ENCODE measurements at places on chromosomes 11 and 22.

GRCh38 chr11:27239305-27239942 is 123.6 kb downstream of the CCDC34 start:
- no peak for DNase-seq

- no peak for DNase-seq
Measured at GRCh38 chr22:44438481-44439131, 59.4 kb downstream of the RTL6 start.

GRCh38 chr11:88345949-88346348 is 8.4 kb upstream of the CTSC start:
- no peak for DNase-seq

DNA sequence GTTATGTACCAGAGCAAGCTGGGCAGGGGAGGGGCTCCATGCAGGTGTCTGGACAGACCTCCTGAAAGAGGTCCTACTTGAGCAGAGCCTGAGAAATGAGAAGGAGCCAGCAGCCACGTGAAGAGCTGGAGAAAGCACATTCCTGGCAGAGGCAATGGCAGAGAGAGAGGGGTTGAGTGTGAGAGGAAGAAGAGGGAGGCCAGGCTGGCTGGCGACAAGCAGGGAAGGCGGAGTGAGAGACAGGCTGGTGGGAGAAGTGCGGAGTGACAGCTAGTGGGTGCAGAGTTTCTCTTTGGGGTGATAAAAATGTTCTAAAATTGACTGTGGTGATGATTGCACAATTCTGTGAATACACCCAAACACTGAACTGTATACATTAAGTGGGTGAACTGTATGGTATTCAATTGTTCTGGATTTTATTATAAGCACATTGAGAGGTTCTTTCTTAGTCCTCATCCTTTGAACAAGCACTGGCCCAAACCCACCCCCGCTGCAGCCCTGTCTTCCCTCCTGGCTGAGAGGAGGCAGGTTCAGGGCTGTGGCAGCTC is 29.4 kb downstream of the RPL27A start:
- DNase-seq: no peak

GRCh38 chr22:44646668-44647067 is 55.3 kb upstream of the PRR5 start:
- DNase-seq: no peak

DNA sequence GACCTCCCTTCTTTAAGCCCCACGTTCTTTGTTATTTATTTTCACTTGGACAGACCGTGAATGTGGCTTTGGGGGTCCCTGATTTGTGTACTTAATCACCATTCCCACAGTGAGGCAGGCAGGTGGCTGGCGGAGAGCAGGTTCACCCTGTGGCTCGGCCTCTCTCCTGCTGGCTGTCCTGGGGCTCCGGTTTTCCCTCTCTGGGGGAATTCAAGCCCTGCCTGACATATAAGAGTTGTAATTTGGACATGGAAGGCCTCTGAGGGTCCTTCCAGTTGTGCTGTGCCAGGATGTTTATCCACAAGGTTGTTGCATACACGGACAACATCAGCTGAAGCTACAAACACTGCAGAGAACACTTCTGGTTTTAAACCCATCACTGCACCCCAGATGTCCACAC is 824.5 kb downstream of the TBC1D22A start:
- DNase-seq: no peak

Data from GOT3 (cell line).